Naive thymus-derived CD8-positive, alpha-beta T cell (primary cell): ENCODE measurements at places on chromosomes 5 and 9. TPM values are rescaled to one million over a fixed set of nuclear protein-coding genes. Genes with fewer than 3 reads are reported as not detected.

The C1QTNF2 gene
- not detected for total RNA-seq

- DNase-seq, result no peak
- no peak overlapping the region for H3K27ac ChIP-seq
- no peaks in the 10 kb centered on the region for H3K27me3 ChIP-seq
These were observed 229.1 kb upstream of the TBCA start for GRCh38 chr5:78005021-78005785.

The SLC25A2 gene
- 2.5 TPM for total RNA-seq

The TAF1L gene
- total RNA-seq, result 0.08 TPM

- H3K4me1 ChIP-seq, result peaks cover 24% of the 10 kb centered on the region
- peak overlapping the region; percentile 11 for H3K4me3 ChIP-seq
- H3K36me3 ChIP-seq, result no peaks in the 10 kb centered on the region
- H3K27me3 ChIP-seq, result no peaks in the 10 kb centered on the region
These were observed 27.4 kb upstream of the KCNMB1 start for GRCh38 chr5:170416526-170416925.
